A549 treated with ZK216348 at 1 μM for 4 hours (cell line): ENCODE measurements at places on chromosomes 4 and X. TPM values are rescaled to one million over a fixed set of nuclear protein-coding genes. Genes with fewer than 3 reads are reported as not detected.

Gene TMPRSS11B
- total RNA-seq: not detected in 5 replicates

Gene SERTM2
- not detected in 5 replicates for total RNA-seq

Gene RENBP
- total RNA-seq: 0.38 TPM in 1 of 5 replicates, not detected in the others

Gene BEND2
- total RNA-seq: not detected in 5 replicates

Gene PABPC4L
- 0.02 to 0.10 TPM (median 0.07 TPM) in 4 of 5 replicates, not detected in the other for total RNA-seq

Gene YY2
- total RNA-seq: 1.9 to 2.8 TPM (median 2.4 TPM) in 5 replicates

Gene ASB12
- total RNA-seq: not detected in 5 replicates

Gene RNF212
- 1.5 to 2.5 TPM (median 1.7 TPM) in 5 replicates for total RNA-seq

Gene CXCL3
- 4.4 to 8.3 TPM (median 4.5 TPM) in 5 replicates for total RNA-seq

Gene MYOZ2
- not detected in 5 replicates for total RNA-seq

Gene LAS1L
- 60.3 to 74.0 TPM (median 70.2 TPM) in 5 replicates for total RNA-seq

Gene HTN1
- total RNA-seq: not detected in 5 replicates

Gene VMA21
- 18.3 to 27.1 TPM (median 22.5 TPM) in 5 replicates for total RNA-seq

Gene IBSP
- not detected in 5 replicates for total RNA-seq
